ENCODE measurements at places on chromosomes 3 and 15.
A peak's percentile ranks its signal among the peaks of the same experiment; 100 is the strongest.

DNA sequence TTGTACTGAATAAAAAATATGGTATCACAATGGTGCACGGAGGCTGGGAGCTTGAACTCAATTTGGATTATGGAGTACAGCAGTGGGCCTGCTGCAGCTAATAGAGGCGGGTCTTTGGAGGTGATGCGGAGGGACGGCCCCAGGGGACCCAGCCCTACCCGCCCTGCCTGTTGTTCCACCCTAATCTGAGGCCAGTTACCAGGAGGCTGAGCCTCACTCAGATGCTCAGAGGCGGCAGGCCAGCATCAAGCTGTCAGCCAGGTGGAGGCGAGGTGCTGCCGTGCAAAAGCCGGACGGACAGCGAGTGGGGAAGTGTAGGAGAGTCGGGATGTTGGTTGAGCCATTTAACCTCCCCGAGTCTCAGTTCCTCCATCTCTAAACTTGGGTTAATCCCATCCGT is 218.5 kb upstream of the RGMA start:
- no peak for DNase-seq

DNA sequence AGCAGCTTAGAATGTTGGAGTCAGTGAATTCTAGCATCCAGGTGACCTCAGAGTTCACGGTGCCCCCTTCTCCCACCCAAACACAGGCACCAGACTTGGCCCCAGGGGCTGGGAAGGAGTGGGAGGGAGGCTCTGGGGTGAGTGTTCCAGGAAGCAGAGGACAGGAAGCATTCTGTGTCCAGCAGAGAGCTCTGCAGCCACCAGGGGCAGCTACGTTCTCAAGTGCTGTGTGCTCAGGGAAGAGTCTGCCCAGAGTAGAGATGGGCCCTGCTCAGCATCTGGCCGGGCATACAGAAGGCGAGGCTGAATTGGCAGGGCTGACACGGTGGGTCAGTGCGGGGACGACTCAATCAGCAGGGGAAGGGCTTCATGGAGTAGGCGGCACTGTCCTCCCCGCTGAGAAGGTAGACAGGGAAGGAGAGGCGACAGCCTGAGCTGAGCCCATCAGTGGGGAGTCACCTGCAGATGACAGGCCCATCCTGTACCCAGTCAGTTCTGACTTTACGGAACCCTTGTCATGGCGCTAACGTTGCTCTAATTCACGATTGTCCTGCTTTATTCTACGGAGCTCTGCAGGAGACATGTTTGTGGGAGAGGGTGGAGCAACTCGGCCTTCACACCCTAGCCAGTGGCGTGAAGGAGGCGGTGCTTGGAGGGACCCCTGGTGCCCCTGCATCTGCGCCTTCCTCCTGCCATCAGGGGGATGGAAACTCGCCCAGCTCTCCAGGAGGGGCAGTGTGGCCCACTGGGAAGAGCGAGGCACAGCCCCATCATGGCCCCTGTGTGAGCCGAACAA is 82.2 kb downstream of the C3orf70 start:
- peak; percentile 25 for DNase-seq

DNA sequence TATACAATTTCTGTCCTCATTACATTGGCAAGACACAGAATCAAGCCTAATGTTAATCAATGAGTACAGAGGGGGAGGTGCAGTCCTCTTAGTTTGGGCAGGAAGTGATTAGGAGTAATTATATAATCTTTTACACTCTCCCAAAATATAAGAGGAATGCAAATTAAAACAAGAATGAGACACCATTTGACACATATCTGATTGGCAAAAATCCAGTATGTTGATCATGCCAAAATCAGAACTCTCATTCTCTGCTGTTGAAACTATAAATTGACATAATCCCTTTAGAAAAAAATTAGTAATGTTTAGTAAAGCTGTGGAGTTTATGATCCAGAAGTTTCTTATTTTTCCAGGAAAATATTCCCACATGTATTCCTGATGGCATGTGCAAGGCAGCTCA is 373.4 kb downstream of the EPHA6 start:
- DNase-seq, result no peak

GRCh38 chr3:143120716-143121240 is 1.2 kb downstream of the CHST2 start:
- peak; percentile 26 for DNase-seq

GRCh38 chr3:108305484-108306172 is 9.3 kb downstream of the HHLA2 start:
- DNase-seq, result no peak

- peak; percentile 51 for DNase-seq
Observed at GRCh38 chr15:62059816-62060112, 483 bp downstream of the VPS13C start.

DNA sequence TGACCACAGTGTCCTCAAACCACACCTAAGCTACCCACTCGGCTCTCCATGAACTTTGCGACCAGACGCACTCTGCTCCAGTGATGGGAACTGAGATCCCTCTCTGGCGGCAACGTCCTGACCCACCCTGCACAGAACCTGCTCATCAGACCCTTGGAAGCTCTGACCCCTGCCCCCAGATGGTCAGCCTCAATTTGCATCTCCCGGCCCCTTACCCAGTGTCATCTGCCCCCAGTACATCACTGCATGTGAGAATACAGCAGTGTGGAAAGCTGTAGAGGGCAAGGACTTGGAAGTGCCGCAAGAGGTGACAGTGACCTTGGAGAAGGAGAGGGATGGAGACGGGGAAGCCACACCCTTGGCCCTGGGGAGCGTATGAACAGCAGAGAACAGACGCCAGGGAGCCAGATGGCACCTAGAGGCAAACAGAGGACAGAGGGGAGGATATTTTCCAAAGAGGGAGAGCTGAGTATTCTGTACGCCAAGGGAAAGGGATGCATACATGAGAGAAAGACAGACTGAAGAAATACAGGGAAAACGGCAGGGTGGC is 192.0 kb downstream of the XXYLT1 start:
- no peak for DNase-seq

GRCh38 chr3:83096-83495 is 113.5 kb upstream of the CHL1 start:
- no peak for DNase-seq

GRCh38 chr3:137694836-137695235 is 69.3 kb upstream of the SOX14 start:
- no peak for DNase-seq

DNA sequence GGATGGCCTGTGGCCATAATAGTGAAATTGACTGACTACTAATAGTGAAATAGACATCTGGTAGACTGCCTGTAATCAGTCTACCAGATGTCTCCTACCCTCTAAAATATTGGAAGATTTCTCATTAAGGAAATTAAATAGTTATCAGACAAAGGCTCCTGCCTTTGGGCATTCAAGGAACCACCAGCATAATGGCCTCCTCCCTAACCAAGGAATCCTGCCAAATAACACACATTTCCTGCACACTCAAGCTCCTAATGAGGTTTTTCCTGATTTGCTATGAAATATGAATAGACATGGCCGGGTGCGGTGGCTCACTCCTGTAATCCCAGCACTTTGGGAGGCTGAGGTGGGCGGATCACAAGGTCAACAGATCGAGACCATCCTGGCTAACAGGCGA is 14.6 kb downstream of the NUSAP1 start:
- DNase-seq, result no peak

DNA sequence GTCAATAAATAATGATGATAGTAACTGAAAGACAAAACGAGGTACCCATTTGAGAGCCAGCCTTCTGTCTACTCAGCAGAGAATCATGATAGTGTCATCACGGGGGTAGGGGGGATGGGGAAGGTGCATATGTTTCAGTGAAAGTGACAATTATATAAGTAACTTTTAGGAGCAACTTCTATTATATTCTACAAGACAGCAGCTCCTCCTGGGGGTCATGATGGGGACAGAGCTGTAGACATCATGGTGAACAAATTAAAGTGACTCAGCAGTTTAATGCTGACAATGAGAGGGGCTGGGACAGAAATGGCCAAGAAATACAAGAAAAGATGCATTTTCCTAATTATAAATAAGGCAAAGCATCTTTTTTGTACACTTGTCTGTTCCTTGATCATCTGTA is 11.8 kb downstream of the CAPN3 start:
- DNase-seq, result peak; percentile 37

DNA sequence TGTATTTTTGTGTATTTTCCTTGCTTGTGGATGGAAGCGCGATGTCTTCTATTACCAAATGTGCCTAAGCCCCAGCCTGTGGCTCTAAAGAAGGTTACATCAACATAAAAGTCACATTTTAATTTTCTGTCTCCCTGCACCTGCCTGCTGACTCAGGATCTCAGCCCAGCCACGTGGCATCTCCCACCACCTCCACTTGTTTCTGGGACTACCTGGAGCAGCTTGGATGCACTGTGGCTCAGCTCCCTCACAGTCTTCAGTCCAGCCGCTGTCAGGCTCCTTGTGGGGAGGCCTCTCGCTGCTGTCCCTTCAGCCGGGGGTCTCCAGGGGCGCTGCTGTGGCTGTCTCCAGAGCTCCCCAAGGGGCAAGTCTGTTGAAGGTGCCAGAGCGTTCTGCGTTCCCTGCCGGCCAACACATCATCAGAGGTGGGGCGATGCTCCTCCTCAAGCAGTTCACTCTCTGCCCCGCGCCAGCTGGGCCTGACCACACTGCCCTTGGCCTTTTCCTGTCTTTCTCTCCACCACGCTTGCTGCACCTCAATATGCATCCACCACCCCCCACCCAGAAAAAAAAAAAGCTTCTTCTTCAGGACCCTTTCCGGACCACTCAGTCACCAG is 47.7 kb upstream of the BDH1 start:
- no peak for DNase-seq

DNA sequence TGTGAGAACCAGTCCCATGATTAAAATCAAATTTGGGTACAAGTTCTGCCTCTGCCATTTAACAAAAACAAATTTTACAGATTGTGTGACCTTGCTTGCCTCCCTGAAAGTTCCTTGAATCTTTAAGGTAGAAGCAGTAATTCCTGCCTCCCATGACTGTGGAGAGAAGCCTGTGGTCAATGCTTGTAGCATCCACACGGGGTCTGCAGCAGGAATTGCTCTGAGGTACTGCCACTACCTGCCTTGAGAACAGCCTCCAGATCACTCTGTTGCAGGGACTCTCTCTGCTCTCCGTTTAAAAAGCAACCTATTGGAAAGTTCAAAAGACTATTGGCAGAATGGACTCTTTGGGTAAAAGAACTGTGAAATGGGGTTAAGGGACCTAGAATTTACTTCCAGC is 75.9 kb downstream of the SST start:
- DNase-seq, result no peak

- no peak for DNase-seq
Observed at GRCh38 chr3:141193066-141193830, 38.4 kb upstream of the PXYLP1 start.

- DNase-seq, result peak; percentile 24
Observed at GRCh38 chr3:129424185-129424841, 4.1 kb downstream of the EFCAB12 start.

DNA sequence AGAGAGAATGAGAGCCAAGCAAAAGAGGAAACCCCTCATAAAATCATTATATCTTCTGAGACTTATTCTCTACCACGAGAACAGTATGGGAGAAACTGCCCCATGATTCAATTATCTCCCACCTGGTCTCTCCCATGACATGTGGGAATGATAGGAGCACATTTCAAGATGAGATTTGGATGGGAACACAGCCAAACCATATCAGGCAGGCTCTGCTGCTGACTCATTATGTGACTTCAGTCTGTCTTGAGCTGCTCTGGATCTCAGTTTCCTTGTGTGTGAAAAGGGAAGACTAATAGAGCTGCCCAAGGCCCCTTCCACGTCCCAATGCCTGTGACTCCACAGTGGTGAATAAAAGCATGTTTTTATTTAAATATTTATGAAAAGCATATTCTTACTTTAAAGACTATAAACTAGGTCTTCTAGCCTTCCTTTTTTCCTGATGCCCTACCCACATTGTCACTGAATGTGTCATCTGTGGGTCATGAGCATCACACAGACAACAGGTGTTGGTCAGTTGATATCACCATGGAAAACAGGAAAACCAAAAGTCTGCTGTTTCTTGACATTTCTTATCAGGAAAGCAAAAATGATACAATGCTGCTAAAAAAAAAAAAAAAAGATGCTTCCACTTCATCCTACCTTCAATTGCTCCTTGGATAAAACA is 96.0 kb upstream of the PPP2R3A start:
- DNase-seq, result peak; percentile 29

GRCh38 chr15:70447928-70448698 is 315.2 kb downstream of the UACA start:
- DNase-seq, result no peak

- no peak for DNase-seq
Observed at GRCh38 chr15:38824719-38825118, 260.1 kb upstream of the RASGRP1 start.

DNA sequence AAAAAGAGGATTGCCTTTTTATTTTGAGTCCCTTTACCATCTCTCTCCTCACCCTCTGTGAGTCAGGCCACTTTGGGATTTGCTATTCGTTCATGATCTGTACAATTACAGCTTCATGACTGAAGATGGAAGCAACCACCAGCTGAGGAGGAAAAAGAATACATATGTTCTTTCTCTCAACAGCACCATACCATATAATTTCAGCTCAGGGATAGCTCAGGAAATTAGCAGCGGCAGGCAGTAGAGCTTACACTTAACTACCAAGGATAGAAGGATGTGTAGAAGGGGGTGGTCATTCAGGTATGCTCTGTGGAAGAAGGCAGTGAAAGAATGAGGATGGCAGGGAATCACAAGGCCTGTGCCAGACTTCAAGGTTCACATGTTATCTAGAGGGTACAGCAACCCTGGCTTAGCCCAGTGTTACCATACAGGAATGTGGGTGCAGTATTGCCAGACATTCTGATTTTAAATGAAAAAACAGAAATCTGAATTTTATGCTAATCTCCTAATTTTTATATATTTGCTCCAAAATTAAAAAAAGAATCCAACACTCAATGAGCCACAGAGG is 17.9 kb downstream of the PLS1 start:
- no peak for DNase-seq

- DNase-seq, result no peak
Observed at GRCh38 chr3:184532940-184533732, 28.4 kb upstream of the EPHB3 start.

DNA sequence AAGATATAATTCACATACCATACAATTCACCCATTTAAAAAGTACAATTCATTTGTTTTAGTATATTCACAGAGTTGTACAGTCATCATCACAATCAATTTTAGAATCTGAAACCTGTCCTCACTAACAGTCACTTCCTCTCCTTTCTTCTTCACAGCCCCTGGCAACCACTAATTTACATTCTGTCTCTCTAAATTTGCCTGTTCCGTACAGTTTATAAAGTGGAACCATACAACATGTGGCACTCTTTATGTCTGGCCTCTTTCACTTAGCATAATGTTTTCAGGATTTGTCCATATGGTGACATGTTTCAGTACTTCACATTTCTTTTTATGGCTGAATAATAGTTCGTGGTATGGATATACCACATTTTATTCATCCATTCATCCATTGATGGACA is 22.7 kb downstream of the ERICH6 start:
- no peak for DNase-seq

DNA sequence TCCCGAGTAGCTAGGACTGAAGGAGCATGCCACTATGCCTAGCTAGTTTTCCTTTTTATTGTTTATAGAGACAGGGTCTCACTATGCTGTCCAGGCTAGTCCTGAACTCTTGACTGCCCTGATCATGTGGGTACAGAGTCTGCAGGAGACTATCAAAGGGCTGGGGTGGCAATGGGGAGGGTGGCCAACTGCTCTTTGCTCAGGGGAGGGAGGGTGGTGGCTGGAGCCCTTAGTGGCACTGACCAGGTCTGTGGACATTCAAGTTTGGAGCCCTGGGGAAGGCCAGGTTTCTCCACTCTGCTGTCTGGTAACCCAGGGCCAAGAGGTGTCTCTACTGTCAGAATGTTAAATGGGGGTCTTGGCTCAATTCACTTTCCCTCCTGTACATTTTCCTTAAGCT is 122.0 kb downstream of the SEC22A start:
- DNase-seq, result no peak

GRCh38 chr3:49519296-49519695 is 35.0 kb upstream of the BSN start:
- DNase-seq, result no peak

Data from IMR-90 (cell line).